ENCODE measurements at places on chromosomes 7 and 10.
A peak's percentile ranks its signal among the peaks of the same experiment; 100 is the strongest.

GRCh38 chr10:114061148-114061547 is 17.5 kb downstream of the ADRB1 start:
- DNase-seq, result no peak

DNA sequence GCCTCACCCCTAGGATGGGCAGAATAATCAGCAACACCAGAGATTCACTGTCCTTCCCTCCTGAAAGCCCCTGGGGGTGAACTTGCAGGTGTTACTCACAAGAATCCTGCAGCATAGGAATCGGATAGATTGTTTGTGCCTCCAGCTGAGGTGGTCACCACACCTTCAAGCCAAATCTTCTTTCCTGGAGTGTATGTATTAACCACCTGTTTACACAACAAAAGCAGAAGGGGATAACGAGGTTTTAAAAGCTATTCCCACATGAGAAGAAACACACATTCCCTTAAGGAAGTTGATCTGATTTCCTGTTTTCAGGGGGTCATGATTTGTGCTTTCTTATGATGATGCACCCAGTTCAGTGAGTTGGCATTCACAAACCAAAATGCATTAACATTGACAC is 173.8 kb upstream of the HPS1 start:
- no peak for DNase-seq

DNA sequence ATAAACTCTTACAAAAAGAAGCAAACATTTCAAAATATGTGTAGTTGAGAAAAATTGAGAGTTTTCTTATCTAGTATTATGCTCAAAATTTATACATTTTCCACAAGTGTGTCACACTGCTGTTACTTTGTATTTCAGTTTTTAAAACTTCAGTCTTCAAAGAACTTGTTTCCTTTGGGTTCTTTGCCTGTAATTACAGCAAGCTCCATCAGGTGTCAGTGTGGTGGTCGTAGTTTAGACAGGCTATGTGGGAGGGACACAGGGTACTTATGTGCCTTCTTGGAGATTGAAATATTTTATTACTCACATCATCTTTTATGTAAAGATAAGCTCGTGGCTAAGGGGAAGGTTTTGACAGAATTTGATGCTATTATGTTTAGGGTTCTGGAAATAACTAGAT is 360.5 kb downstream of the FGFR2 start:
- DNase-seq, result no peak

DNA sequence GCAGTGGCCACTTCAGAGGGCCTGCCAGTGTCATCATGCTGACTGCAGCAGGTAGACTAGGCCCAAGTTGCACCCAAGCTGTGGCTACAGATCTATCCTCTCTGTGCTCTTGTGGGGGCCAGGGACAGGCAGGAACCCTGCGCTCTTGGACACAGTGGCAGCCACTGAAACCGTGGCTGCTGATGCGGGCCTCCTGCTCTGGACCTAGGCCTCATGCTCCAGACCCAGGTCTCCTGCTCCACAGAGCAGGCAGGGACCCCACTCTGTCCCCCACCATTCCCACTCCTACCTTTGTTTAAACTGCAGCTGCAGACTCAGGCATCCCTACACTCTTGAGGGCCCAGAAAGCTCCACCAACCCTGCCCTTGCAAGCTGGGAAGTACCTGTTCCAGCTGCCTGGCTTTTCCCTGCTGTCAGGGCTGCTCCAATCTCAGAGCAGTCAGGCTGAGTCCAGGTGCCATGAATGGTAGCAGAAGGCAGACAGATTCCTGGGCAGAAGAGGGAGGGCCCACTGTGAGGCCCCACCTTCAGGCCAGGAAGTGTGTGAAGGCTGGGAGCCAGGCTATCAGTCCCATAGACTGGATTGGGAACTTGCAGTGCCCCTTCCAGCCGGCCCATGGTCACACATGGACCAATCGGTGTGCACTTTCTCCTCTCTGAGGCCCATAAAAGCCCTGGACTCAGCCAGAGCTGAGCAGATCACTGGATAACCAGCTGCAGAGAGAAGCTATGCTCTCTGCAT is 634.0 kb upstream of the SEMA3D start:
- no peak for DNase-seq

DNA sequence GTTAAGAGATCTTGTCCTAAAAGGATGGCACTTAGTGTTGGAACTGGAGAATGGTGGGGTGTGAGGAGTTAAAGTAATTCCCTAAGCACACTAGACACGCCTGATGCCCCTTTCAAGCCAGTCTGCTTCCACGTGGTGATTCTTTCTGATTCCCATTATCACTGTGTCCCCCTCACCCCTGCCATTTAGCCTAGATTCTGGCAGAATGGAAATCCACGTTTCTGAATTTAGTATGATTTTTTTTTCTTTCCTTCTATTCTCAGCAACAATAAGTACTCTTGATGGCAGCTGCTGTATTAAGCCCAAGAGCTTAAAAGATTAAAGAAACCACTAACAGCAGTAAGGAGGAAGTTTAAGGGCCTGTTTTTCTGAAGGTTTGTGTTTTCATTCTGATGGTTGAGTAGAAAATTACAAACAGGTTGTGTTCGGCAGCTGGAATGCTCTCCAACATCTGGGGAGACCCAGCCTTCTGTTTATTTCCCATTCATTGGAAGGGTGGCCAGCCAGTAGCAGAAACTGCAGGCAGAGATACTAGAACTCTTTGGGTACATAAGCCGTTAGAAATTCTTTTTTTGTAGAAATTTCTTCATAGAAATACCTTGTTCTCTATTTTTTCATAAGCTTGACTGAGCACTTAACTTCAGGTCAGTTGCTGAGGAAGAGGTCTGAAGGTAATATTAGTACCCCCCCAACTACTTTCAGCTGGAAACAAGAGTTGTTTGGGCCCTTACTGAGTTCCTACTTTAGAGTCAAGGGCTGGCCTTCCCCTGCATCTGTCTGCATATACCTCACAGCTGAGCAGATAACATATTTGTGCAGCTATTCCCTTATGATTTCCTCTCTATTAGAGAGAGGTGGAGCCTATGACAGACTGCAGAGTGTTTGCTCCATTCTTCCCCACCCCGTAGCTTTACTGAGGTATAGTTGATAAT is 355.1 kb downstream of the AUTS2 start:
- no peak for DNase-seq

- DNase-seq, result peak; percentile 89
These were observed 93.9 kb downstream of the ATXN7L1 start for GRCh38 chr7:105782391-105783042.

DNA sequence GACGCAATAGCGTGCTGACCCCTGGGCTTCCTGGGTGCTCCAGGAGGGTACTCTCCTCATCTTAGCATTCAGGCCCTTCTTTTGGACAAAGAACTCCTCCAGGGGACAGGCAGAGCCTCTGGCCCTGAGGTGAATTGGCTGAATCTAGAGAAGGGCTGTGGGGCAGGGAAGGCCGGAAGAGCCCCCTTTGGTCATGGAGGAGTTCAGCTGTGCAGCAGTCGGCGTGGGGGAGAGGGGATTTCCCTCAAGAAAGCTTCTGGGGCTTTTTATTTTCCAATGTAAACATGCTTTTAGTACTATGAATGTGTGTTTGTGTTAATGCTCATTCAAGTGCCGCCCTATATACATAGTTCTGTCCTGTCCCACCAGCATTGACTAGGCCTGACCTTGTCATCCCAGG is 38.8 kb downstream of the FIGNL1 start:
- DNase-seq, result no peak

- no peak for DNase-seq
These were observed 880 bp upstream of the PIP4K2A start for GRCh38 chr10:22715290-22715625.

DNA sequence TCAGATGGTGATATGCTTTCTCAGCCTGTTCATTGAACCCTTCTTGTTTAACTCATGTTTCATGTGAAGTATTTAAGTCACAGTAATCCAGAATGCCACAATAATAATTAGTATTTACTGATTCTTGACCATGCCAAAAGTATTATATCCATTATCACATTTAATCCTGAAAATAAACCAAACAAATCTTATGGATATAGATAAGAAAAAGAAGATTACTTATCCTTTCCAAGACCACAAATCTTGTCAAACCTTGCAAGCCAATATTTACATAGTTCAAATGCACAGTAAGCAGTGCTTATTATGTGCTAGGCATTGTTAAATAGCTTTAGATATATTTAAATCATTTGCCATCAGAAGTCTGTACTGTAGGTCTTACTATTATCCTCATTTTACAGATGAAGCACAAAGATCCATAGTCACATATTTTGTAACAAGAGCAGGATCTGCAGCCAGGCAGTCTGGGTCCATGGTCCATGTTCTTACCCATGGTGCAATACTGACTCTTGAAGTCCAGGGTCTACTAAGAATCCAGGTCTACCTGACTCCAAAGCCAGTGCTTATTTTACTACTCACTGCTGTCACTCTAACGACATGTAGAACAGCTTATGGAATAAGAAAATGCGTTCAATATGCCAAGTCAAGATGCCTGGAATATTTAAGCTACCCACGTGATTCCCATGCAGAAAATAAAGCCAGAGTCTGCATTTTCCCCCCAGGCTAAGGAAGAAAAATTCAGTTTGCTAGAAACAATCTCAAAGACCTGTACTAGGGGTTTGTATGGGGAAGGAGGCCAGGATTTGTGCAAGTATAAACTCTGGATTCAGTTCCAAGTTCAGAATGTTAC is 984.8 kb upstream of the LRRTM3 start:
- no peak for DNase-seq
